ENCODE measurements at places on chromosomes 12 and 14.
A peak's percentile ranks its signal among the peaks of the same experiment; 100 is the strongest.

GRCh38 chr12:116127859-116128258, 149.6 kb downstream of the MED13L start:
- peaks cover 22% of the 10 kb centered on the region for H3K4me1 ChIP-seq
- DNase-seq, result no peak
- H3K27ac ChIP-seq, result no peak overlapping the region
- H3K4me3 ChIP-seq, result no peak overlapping the region
- peaks cover 3% of the 10 kb centered on the region for H3K36me3 ChIP-seq

DNA sequence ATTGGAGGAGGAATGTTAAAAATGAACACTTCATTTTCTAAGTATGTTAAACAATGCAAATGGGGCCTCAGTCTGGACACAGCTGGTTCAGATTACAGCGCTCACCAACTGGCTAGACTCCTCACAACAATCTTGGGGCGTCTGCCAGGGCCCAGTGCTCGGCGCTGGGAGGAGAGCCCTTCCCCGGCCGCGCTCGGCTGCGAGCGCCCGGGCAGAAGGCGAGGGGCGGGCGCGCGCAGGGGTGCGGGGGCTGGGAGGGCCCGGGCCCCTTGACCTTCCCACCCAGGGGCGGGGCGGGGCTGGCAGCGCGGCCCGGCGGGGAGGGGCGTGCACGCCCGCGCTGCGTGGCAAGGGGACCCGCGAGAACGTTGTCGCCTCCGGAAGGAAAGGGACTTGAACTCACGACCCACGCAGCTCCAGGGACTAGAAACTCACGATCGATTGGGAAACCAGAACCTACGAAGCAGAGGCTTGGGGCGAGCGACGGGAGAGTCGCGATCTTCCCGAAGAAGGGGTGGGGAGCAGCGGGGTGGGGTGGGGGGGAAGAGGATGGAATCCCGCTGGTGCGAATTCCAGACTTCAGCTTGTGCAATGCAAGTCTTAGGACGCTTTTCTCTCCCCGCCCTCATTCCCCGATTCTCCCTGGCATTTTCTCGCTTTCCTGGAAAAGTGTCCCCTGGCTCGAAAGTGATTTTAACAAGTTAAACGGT, at the start of gene FBLN5:
Gene FBLN5 (minus strand): TSS at position 220 of the 710 bp plus-strand sequence. CDS start 465 bp downstream, outside the sequence.
- H3K36me3 ChIP-seq, result no peaks in the 10 kb centered on the region
- H3K27ac ChIP-seq, result no peak within 1 kb of the TSS
- peaks cover 13% of the 10 kb centered on the region for H3K4me1 ChIP-seq
- peak within 1 kb of the TSS; percentile 62 for H3K4me3 ChIP-seq
- peaks cover 34% of the 10 kb centered on the region for H3K27me3 ChIP-seq
- DNase-seq, result peak; percentile 19

GRCh38 chr12:109236257-109236656, 72.8 kb downstream of the FOXN4 start:
- no peaks in the 10 kb centered on the region for H3K4me1 ChIP-seq
- no peak overlapping the region for H3K27ac ChIP-seq
- H3K27me3 ChIP-seq, result no peaks in the 10 kb centered on the region
- no peak for DNase-seq
- H3K4me3 ChIP-seq, result no peak overlapping the region

DNA sequence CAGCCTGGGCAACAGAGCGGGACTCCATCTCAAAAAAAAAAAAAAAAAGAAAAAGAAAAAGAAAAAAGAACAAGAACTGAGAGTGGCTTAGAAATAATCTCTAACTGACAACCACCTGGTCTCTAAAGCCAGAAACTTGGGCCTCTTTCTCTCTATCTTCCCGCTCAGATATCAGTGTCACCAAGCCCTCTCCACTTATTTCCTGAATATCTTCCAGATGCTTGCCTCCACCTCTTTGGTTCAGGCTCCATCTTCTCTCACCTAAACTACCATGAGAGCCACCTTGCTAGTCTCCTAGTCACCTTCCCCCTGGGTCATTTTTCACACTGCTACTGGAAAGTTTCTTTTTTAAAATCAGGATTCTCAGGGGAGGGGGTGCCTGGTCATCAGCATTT, 1.8 kb upstream of the TM9SF1 start:
- H3K36me3 ChIP-seq, result peaks cover 64% of the 10 kb centered on the region
- H3K27me3 ChIP-seq, result no peaks in the 10 kb centered on the region

DNA sequence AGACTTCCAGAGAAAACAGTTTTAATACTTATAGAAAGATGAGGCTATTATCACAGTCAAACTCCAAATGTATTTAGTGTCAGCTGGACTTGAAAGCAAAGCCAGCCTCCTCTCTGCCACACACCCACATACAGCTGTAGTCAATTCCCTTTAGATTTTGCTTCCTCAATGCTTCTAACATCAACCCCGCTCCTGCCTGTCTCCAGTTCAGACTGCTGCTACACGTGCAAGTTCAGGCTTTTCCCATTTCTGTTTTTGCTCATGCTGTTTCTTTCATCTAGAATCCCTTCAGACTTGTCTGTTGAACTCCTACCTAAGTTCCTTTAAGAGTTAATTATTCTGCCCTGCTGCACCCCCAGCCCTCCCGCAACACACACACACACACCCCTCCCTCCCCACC, 380.0 kb downstream of the KCNH5 start:
- H3K4me3 ChIP-seq, result no peak overlapping the region
- no peaks in the 10 kb centered on the region for H3K36me3 ChIP-seq
- DNase-seq, result no peak
- H3K27me3 ChIP-seq, result no peaks in the 10 kb centered on the region

DNA sequence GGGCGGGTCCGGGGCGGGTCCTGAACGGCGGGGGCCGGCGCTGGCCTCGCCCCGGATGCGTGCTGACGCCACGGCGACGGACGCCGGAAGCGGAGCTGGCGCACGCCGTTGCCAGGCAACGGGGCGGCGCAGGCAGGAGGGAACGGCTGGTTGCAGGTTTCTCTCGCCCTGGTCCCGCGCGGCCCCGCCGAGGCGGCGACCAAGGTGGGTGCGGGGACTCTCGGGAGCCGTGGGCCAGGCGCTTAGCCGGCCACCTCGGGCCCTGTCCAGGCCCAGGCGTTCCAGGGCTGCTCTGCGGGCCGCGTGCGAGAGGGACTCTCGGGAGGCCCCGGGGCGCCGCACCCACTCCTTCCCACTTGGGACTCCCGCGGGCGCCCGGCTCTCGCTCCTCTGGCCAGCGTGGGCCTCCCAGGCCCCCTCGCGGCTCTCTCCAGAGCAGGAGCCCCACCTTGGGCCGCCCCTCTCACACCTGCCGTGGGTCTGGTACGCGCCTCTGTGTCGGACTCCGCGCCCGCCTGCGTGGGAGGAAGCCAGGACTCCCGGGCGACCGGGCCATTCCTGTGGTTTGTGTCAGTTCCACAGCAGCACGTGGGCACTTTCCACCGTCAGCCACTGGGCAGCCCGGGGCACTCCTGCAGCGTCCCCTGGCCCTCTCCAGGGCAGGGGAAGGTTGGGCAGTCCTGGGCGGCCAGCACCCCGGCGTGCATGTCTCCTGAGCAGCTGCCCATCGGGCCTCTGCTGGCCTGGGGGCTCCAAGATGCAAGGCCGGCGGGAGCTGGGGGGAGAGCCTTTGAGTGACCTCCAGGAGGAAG, at the start of gene CLBA1:
Gene CLBA1 (plus strand): TSS at position 114 of the 812 bp plus-strand sequence. CDS start 644 bp downstream, at position 758.
- DNase-seq, result peak; percentile 91
- peak within 1 kb of the TSS; percentile 63 for H3K4me3 ChIP-seq
- H3K27me3 ChIP-seq, result peaks cover 7% of the 10 kb centered on the region

GRCh38 chr12:67873355-67873754, 115.9 kb upstream of the IFNG-AS1 start:
- no peak overlapping the region for H3K27ac ChIP-seq
- no peaks in the 10 kb centered on the region for H3K36me3 ChIP-seq
- H3K4me1 ChIP-seq, result no peaks in the 10 kb centered on the region

GRCh38 chr12:130800312-130800711, 38.7 kb downstream of the STX2 start:
- H3K4me1 ChIP-seq, result peaks cover 23% of the 10 kb centered on the region
- no peak overlapping the region for H3K27ac ChIP-seq
- H3K4me3 ChIP-seq, result no peak overlapping the region
- H3K36me3 ChIP-seq, result peaks cover 60% of the 10 kb centered on the region

GRCh38 chr14:24673059-24673458, 39.1 kb upstream of the GZMB start:
- DNase-seq, result no peak
- H3K27me3 ChIP-seq, result no peaks in the 10 kb centered on the region
- peak overlapping the region; percentile 97 for H3K27ac ChIP-seq
- peaks cover 86% of the 10 kb centered on the region for H3K4me1 ChIP-seq
- peak overlapping the region; percentile 76 for H3K4me3 ChIP-seq

GRCh38 chr14:45426685-45427282, 173.8 kb upstream of the MIS18BP1 start:
- H3K27ac ChIP-seq, result no peak overlapping the region
- H3K27me3 ChIP-seq, result no peaks in the 10 kb centered on the region
- H3K36me3 ChIP-seq, result no peaks in the 10 kb centered on the region
- no peak overlapping the region for H3K4me3 ChIP-seq

GRCh38 chr14:74245292-74245691, 6.0 kb downstream of the VSX2 start:
- no peak for DNase-seq
- no peak overlapping the region for H3K4me3 ChIP-seq
- peaks cover 12% of the 10 kb centered on the region for H3K4me1 ChIP-seq
- no peaks in the 10 kb centered on the region for H3K36me3 ChIP-seq
- no peak overlapping the region for H3K27ac ChIP-seq

DNA sequence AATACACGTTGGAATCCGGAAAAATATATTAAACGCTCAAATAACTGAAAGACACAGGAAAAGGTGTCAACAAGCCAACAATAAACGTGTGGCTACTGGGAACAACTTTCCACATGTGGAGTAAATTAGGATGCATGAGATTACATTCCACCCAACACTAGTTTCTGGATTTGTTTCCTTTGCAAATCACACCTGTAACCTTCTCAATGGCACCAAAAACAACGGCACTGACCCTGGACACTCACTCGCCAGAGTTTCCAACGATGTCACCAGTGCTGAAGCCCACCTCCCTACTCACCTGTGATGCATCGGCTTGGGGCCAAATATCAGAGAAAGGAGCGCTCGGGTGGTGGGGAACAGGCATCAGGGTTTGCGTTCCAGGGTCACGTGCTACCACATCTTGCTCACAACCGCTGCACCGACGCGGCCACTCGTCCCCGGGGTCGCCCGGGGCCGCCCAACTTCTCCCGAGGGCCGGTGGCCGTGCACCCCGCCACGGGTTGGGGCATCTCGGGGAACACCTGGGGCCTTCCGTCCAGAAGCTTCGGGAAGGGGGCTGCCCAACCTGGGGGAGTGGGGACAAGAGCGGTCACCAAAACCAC, 629 bp downstream of the PRDM4 start:
- peaks cover 31% of the 10 kb centered on the region for H3K36me3 ChIP-seq
- peak overlapping the region; percentile 89 for H3K4me3 ChIP-seq
- peaks cover 4% of the 10 kb centered on the region for H3K27me3 ChIP-seq
- peaks cover 34% of the 10 kb centered on the region for H3K4me1 ChIP-seq
- H3K27ac ChIP-seq, result peak overlapping the region; percentile 91

GRCh38 chr12:112303004-112303403, 79.2 kb downstream of the HECTD4 start:
- DNase-seq, result peak; percentile 67
- H3K27ac ChIP-seq, result peak overlapping the region; percentile 57
- peaks cover 23% of the 10 kb centered on the region for H3K36me3 ChIP-seq
- H3K4me3 ChIP-seq, result no peak overlapping the region
- no peaks in the 10 kb centered on the region for H3K27me3 ChIP-seq

- no peaks in the 10 kb centered on the region for H3K36me3 ChIP-seq
- H3K27me3 ChIP-seq, result peaks cover 36% of the 10 kb centered on the region
- peak; percentile 23 for DNase-seq
- peaks cover 14% of the 10 kb centered on the region for H3K4me1 ChIP-seq
- H3K4me3 ChIP-seq, result peak within 1 kb of the TSS; percentile 71
- no peak within 1 kb of the TSS for H3K27ac ChIP-seq
Observed at GRCh38 chr14:50943943-50944646, at the start of gene PYGL. Gene PYGL (minus strand): TSS chr14:50944483. CDS start chr14:50944403, 80 bp downstream.

DNA sequence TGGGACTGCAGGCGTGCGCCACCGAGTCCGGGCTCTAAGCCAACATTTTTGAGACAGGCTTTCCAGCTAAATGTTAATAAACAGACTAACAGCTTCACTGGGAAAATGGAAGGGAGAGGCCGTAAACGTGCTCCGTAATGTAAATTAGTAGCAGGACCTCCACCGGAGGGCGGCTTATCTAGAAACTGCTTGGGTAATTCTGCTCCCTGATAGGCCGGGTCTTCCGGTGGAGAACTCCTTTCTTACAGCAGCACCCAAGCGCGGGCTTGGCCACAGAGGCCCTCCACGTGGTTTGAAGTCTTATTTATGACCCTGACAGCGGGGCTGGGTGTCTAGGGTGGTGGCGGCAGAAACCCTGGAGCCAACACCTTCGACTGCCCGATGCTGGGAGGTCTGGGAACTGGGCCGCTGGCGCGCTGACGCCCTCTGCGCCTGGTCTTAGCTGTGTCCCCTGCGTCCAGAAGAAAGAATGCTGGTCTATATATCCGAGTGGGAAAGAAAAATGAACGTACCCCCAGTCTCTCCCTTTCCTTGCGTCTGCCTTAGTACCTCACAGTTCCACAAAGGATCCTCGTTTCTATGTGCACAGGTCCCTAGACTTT, 1.7 kb downstream of the DPPA3 start:
- H3K4me1 ChIP-seq, result no peaks in the 10 kb centered on the region
- no peak overlapping the region for H3K27ac ChIP-seq
- peaks cover 7% of the 10 kb centered on the region for H3K27me3 ChIP-seq
- no peak for DNase-seq
- no peak overlapping the region for H3K4me3 ChIP-seq
- no peaks in the 10 kb centered on the region for H3K36me3 ChIP-seq

Measured in activated CD4-positive, alpha-beta memory T cell treated with anti-CD3 and anti-CD28 coated beads, Interleukin-2, amount 10 ng/mL, durations not matched to agents 7 days and 5 days (primary cell).